ENCODE measurements at places on chromosomes 6 and 20.

- no peak for DNase-seq
Measured at GRCh38 chr6:42545226-42545773, 18.5 kb upstream of the UBR2 start.

DNA sequence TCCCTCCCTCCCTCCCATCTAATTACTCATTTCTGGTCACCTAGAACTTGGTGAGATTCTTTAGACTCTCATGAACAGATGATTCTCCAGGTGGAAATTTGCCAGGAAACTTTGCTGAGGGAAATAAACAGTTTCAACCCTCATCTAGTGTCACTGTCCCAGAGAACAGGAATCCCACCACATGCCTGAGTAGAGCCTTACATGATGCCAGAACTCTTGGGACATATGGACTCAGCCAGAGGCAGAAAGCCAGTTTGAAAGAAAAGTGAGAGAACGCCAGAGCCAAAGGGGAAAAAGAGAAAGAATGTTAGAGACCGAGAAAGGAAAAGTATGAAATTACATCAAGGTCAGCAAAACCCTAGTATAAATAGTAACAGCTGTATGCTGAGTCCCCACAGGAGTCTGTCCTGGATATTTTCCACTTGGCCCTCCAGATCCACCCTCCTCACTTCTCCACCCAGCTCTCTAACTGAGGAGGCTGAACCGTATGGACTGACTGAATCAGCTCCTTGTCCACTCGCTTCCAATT lies 127.5 kb upstream of the COL21A1 start:
- no peak for DNase-seq

GRCh38 chr6:138865480-138866109 lies 69.7 kb downstream of the ECT2L start:
- DNase-seq: no peak

DNA sequence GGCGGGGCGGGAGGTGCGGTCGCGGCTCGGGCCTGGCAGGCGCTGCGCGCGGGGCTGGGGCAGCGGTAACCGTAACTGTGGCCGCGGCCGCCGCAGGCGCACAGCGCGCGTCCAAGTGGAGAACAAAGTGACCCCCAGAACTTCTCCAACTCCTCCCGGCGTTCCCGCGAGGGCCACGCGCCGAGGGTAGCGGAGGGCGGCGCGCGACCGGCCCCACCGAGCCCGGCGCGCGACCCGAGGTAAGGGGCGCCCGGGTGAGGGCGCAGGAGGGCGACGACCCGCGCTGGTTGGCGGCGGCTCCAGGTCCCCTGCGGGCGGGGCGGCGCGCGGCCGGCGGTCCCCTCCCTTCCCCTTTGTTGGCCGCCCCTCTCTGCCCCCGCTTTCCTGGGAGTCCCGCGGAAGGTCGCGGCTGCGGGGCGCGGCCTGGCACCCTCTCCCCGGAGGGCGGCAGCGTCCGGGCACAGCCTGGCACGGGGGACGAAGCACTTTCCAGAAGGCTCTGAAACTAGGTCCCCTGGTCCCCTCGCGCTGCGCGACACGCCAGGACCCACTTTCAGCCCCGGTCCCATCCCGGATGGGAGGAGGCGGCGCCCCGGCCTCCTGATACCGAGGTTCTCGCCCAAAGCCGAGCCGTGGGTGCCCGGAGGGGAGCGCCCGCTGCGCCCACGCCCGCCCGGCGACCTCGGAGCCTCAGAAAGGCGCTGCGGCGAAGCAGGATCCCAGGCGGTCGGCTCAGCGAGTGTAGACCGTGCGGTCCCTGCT lies at the start of gene TIAM2:
Gene TIAM2 (plus strand): TSS at position 62 of the 762 bp plus-strand sequence. CDS start 133,909 bp downstream, outside the sequence.
- no peak for DNase-seq

GRCh38 chr6:1929931-1930330 lies 315.5 kb downstream of the GMDS start:
- no peak for DNase-seq

DNA sequence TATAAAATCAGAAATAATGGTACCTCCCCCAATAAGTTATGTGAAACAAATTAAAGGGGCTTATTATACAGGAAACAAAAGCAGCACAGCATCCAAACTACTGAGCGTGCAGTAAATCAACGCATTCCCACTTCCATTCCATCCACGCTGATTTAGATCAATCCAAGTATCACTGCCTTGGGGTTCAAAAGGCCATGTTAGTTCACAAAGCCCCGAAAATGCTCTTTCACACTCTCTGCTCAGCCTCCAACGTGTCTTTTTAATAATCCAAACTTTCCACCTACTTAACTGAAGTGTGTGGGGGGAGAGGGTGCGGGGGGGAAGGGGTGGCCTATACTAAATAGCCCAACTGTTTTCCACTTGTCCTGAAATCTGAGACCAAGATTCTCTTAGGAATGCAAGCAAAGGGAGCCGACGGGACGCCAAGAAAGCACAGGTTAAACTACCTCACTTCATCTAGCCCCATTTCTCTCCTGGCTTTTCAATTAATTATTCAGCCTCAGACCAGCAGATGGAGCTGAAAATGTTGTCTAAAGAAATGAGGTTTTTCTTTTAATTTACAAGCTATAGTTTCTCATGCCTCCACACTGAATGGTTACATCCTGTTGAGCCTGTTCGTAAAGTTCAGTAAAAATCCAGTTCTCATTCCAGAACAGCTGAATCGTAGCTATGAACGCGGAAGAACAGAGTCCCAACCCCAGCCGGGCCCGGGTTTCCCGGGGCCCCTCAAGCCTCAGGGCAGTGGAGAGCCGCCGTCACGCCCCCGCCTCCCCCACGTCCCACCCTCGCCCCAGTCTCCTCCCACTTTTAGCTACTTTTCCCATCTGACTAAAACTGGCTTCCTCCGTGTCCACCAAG lies 1.0 kb upstream of the NXT1 start:
- DNase-seq: no peak

DNA sequence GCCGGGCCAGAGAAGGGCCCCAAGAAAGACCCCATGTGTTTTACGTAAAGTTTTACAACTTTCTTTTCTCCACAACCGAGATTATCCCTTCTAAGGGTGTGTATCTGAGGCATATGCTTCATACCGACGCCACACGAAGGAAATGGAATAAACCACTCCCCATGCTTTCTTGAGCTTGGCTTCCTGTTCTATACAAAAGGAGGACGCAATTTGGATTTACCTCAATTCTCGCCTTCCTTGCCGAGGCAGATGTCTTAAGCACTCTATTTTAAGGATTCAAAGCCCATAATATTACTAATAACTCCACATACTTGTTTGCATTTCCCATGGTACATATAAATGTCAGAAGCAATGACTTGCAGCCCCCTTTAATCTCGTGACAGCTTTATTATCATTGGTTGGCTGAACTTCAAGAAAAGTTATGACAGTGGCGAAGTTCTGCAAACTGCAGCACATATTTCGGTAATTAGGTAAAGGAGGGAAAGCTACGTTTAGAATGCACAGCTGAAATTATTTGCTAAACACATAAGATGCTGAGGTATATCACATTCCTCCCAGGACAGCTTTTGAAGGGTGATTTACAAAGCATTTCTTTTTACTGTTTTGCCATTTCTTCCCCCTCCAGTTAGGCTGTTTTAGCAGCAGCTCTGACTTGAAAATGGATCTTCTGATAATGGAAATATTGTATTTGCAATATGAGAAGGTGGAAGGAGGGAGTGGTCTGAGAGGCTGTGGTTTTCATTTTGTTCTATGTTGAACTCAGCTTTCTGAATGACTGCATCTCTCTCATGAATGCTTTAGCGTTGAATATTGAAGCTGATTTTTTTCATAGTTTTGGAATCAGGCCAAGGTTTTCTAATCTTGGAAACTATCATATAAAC lies 330.5 kb downstream of the EPHA7 start:
- no peak for DNase-seq

DNA sequence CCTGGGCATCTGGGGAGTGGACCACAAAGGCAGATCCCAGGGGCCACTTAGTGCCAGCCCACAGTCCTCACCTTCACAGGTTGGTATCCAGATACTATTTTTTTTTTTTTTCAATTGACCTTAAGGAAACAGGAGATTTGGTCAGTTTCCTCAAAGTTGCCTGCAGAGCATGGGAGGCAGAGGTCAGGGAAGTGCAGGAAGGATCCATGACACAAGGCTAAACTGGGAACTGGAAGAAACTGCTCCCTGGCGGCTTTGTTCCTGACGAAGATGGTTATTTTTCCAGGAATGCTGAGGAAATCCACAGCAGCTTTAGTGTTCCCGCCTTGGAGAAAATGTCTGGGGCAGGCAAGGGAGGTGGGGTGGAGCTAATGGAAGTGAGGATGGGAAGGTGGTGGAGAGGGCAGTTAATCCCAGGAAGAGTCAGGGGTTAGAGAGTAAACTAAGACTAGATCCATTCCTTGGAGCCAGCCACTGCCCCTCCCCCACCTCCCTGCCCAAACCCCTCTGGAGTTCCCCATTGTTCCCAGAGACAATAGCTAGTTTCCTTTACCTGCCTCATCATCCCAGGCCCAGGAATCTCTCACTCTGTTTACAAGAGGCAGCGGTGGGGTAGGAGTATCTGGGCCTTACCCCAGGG lies 14.3 kb upstream of the MYMX start:
- DNase-seq: no peak

- no peak for DNase-seq
Measured at GRCh38 chr20:43567477-43567876, 8.7 kb downstream of the SGK2 start.

DNA sequence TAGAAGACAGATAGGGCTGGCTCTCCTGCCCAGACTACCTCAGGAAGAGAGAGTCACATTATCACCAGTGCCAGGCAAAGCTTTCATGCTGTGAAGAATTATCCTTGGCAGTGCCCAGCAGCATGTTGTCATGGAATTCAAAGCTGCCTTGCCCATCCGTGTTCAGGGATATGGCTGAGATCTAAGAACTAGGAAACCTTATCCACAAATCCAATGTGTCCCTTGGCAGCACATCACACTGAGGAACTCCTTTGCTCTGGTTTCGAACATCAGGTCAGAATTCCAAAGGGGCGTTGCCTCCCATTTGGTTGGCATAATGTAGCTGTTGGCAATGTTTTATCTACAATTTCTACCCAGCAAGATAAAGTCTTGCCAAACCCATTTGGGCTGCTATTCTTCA lies 52.7 kb downstream of the ADGRF1 start:
- no peak for DNase-seq

- no peak for DNase-seq
Measured at GRCh38 chr20:51187261-51187660, 164.4 kb upstream of the KCNG1 start.

DNA sequence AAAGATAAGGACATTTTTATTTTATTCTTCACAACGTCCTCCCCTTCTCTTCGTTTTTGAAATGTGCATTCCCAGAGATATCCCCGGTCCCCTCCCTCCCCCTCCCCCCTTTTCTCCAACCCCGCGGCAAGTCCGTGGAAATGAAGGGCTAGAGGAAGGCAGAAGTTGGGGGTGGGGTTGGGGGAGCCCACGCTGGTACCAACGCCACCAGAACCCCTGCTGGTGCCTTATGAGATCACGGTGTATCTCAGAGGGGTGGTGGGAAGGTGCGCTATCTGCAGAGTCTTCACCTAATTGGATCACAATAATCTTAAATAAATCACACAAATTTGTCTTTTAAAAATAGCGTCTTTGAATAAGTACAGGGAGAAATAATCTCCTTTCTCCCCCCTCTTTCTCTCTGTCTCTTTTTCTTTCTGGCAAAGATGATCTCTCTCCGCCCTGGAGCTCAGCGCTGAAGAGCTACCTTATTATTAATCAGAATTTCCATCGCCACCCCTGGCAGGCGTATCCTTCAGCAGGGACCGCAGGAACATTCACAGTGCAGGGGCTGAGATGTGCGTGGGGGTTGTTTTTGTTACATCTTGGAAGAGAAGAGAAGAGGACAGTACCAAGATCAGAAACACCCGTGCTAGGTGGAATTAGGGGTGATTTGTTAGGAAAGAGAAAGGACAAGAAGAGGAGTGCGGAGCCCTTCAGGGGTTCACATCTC lies 915 bp downstream of the CLVS2 start:
- DNase-seq: no peak

DNA sequence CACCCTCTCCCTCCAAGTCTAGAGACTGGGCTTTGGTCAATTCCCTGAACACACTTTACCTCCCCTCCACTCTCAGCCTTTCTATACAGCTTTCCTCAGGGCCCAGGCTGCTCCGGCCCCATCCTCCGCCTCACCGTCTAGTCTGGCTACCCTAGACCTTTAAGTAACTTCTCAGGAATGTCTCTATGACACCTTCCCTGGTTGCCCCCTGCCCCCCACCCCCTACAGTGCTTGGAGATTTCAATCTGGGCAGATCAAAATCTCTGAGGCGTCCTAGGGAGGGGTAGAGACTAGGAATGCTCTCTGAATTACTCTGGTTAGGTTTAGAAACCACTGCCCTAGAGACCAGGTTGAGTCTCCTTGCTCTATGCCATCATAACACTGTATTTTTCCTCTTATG lies 6.1 kb downstream of the UBE2J1 start:
- DNase-seq: no peak

- no peak for DNase-seq
Measured at GRCh38 chr6:13679996-13680395, 31.6 kb downstream of the RANBP9 start.

- peak; percentile 82 for DNase-seq
Measured at GRCh38 chr20:50957798-50958614, at the start of gene DPM1. Gene DPM1, minus strand, starts transcription at chr20:50958532. Its CDS starts 9 bp downstream, at chr20:50958523.

DNA sequence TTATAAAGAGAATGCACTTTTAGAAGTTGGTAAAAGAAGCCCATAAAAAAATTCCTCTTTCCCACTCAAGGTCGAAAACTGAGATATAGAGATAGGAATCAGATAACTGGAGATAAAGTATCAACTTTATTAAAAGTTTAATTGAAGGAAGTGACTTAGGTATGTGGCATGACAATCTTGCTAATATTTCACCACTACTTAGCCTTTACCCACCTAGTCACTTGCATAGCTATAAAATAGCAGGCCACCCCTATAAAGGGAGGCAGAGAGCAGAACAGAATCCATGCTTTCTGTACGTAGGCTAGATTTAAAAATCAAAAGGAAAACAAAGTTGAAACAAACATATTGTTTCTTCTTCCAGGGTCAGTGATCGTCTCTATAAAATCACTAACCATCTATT lies 13.2 kb upstream of the TBC1D32 start:
- DNase-seq: no peak

DNA sequence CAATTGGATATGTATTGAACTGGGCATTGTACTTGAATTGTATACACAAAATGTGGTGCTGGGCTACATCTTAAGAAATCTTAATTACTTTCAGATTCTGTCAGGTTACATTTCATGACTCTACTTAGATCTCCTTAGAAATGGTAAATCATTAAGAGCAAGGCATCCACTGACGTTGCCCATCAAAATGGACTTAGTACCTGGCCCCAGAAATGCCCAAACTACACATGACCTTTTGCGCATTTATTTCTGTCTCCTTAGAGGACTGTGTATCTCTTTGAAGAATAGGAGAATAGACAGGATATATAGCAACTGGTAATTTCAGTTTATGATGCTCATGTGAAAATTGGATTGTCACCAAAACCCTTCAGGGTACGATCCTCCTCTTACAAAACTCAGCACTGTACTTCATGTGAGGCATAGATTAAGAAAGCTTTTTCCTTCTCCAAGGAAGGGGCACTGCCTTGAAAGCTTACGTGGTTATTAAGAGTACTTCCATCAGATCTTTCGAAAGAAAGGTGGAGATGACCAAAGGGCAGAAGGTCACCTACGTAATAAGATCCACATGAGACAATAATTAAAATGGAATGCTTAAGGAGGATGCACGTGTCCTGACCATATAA lies 61.4 kb upstream of the BMP2 start:
- no peak for DNase-seq
